ENCODE measurements at places on chromosomes 2 and 18.

DNA sequence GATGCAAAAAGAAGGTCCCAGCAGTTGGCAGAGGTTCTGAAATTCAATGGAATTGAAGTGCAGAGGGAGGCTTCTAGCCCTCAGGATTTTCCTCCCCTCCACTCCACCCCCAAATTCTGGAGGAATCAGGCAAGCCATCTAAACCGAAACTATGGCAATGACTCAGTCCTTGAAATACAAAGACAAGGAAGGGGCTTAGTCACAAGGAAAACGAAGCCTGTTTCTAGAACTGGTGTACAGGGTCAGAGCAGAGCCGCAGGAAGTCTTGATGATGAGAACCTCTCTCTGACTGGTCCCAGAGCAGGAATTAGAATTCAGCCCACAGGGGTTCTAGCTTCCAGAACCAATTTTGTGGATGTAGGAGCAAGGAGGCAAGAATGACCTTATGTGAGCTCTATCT is 111.7 kb upstream of the SCN1A start:
- DNase-seq: no peak

- no peak for DNase-seq
Observed at GRCh38 chr2:101830555-101830954, 133.0 kb downstream of the MAP4K4 start.

DNA sequence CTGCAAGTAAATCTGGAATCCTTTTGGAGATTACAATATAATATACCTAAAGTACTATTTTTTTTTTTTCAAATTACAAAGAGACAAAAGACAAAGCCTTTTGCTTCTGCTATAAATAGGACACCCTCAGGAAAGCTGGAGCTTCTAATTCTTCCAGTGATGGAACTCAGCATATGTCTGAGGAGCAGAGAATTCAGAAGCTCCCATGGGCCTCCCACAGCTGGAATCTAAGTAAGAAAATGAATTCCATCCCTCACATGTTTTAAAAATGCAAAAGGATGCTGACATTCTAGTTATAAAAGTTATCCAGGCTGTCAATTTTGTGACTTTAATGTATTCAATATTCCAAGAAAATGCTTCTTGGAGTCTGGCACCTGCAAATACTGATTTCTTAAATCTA is 571.3 kb upstream of the LRRTM4 start:
- DNase-seq: no peak

DNA sequence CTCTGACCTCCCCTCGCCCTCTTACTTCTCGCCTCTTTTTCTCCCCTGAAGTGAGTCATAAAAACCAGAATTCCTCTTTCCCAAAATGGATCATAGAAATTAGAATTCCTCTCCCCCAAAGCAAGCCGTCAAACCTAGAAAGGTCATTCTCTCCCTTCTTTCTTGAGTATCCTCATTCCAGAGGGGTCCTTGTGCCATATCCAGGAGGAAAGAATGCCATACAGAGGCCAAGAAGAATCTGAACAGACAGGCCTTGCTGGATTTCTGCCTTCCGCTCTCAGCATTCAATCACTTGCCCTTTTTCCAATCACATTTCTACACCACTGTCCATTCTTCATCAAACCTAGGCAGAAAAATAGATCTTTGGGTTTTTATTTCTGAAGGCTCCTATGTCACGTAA is 31.1 kb upstream of the MAPK4 start:
- DNase-seq: no peak

- DNase-seq: no peak
Observed at GRCh38 chr2:134455426-134455825, 201.6 kb downstream of the MGAT5 start.

- DNase-seq: no peak
Observed at GRCh38 chr2:223044092-223044836, 7.7 kb upstream of the KCNE4 start.

- no peak for DNase-seq
Observed at GRCh38 chr2:75224636-75225094, 25.3 kb upstream of the TACR1 start.

- no peak for DNase-seq
Observed at GRCh38 chr2:146666340-146666739, 1178.5 kb upstream of the ACVR2A start.

- no peak for DNase-seq
Observed at GRCh38 chr2:204691911-204692510, 146.7 kb downstream of the PARD3B start.

GRCh38 chr2:189681203-189681602 is 6.7 kb downstream of the ANKAR start:
- DNase-seq: no peak

- DNase-seq: no peak
Observed at GRCh38 chr18:78605255-78605654, 374.4 kb upstream of the SALL3 start.

DNA sequence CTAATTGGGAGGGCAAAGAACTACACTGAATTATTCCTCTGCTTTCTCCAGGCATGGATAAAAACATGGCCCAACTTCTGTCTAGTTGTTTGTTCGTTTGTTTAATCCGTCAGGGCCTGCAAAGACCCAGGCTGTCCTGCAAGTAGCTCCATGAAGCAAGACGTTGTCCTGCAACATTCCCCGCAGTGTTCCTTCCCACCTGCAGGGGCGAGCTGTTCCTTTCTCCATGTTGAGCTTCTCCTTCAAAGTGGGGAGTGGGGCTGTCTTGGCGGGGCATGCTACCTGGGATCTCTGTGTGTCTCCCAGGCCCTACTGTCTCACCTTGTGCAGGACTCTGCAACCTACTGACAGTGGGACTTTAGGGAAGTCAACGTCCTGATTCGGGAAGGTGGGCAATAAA is 264.0 kb upstream of the SMIM21 start:
- DNase-seq: no peak

DNA sequence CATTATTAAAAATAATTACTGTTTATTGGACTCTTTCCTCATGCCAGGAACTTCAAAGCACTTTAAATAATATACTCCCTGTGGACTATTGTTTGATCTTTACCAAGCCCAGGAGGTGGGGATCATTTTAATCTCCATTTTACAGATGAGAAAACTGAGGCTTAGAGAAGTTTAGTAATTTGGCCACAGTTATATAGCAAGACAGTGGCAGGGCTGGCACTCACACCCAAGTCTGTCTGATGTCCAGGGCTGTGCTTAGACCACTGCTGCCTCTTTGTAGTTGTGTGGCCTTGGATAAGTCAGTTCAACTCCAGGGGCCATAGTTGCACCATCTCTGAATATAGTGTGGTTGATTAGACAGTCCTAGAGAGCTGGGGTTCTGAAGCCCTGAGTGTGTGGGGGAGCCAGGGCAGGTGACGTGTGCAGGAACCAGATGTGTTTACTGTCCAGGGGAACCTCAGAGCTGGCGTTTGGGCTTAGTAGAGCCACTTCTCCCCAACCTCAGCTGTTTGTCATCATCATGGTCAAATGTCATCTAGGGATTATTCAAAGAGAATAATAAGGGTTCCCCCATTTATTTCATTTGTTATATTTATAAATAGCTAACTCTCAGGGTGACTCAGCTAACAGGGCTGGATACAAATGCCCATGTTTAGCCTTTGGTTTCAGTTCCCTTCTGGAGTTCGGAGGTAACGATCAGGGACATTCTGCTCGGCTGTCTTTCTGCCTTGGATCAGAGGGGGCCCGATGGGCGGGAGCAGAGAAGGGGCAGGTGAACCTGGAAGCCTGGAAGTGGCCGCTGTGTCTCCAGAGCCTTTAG is 68.0 kb downstream of the BOLA3 start:
- DNase-seq: no peak

- no peak for DNase-seq
Observed at GRCh38 chr2:146916914-146917313, 927.9 kb upstream of the ACVR2A start.

DNA sequence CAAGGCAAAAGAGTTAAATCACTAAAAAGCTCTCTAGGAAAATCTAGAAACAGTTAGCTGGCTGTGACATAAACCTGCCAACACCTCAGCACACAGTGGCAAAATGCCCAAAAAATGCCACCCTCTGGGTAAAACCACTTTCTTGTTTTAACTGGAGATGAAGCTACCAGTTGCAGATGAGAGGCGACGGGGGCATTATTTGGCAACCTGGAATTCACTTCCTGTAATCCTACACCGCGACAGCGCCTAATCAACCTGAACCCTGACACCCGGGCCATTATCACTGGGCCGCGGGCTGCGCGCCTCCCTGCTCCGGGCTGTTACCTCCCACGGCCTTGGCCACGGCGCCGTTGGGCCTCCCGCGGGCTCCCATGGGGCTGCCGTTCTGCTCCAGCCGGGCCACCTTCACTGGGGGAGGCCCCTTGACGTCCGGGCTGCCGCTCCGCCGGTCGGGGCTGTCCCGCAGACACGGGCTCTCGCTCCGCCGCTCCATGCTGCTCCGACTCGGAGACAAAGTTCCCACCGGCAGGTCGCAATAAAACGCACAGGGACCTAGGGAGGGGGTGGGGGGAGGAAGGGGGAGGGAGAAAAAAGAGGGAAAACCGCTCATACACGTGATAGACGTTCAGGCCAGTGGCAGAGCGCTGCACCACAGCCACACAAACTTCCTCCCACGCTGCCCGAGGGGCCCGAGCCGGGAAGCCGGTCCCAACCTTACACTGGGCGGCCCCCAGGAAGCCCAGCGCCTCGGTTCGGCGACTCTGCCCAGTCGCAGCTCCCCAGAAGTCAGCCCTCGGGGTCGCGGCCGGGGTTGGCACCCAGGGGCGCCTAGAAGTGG is 2.0 kb downstream of the SATB2 start:
- no peak for DNase-seq

DNA sequence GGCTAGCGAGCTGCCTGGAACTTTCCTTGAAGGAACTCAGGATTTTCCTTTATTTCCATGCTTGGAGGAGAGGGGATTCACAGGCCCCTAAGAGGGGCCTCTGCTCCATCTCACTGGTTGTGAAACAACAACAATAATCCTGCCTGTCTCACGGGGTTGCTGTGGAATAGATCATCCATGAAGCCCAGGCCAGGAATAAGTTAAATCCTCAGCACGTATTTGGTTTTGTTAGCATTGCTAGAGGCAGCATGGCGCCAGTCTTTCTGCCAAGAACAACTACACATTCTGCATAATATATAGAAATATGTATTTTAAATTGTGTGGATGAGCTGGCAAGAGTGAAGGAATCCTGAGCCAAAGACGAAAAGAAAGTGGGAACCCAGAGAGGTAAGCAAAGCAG is 80.8 kb upstream of the L3MBTL4 start:
- DNase-seq: no peak

DNA sequence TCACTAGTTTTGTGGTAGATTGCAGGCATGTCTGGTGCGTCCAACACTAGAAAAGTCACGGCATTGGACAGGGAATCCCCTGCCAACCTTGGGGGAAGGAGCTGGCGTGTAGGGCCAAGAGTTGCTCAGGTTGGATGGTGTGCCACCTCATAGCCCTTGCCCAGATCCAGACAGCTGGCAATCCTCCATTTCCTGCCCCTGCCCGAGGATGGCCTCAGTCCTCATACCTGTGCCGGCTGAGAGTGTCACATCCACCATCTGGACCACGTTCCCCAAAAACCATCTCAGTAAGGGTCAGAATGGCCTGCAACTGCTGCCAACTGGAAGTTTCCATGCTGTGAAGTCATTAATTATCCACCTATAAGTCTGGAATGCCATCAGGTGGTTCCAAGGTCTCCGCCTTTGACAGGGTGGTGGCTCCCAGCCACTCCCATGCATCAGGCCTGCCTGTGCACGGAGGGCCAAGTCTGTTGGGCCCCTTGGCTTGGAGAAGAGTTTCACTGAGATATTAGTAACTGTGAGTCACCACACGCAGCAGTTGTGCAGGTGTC is 55.0 kb downstream of the IMPA2 start:
- no peak for DNase-seq

DNA sequence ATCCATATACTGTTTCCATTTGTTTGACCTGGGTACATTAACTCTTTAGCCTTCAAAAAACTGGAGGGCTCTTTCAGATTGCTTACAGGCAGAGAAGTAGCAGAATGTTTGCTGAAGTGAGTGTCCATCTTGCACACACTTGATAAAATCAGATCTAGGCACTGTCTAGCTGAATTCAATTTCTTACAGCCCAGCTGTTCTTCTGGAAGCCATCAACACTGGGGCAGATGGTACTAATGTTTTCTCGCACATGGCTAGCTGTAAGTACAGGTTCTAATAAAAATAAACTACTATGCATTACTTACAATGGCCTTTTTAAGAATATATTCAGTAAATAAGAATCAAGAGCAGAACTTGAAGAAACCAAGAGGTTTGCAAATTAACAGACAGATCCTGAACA is 175.9 kb downstream of the NBAS start:
- DNase-seq: no peak

DNA sequence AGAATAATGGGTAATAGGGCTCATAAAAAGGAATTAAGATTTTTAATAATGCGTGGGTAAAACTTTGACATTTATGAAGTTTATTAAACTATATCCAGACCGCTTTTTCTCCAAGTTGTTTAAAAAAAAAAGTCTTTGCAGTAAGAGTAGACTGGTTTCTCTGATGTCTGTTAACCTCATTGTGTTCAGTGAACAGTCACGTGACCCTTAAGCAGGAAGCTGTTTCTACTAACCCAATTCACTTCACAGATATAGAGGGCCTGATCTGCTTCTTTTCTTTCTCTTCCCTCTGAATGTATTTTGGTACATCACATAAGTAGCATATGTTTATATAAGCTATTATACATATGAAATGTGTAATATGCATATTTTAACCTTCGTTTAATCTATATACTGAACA is 1011.3 kb upstream of the CELF4 start:
- no peak for DNase-seq

- DNase-seq: no peak
Observed at GRCh38 chr18:28062443-28062842, 114.5 kb downstream of the CDH2 start.
